ENCODE measurements at places on chromosomes 12 and 14.

GRCh38 chr14:24038686-24039085 lies 13.1 kb upstream of the CARMIL3 start:
- DNase-seq = no peak

- DNase-seq = no peak
Measured at GRCh38 chr12:52573743-52574142, at the start of gene KRT74. Gene KRT74 (minus strand): TSS chr12:52573843. CDS start chr12:52573777, 66 bp downstream.

DNA sequence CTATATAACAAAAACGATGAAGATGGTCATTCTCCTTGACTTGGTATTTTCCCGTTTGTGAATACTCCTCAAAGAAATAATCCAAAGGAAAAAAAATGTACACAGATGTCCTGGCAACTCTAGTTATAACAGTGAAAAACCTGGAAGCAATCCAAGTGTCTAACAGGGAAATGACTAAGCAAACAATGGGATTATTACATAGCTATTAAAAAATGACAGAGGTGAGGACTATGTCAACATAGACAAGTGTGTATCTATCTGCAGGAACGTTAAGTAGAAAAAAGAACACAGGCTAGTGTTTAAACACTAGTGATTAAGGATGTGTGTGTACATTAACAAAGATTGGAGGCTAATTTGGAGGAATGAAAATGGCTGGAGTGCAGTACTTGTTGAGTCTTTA lies 5.9 kb upstream of the APOLD1 start:
- peak; percentile 81 for DNase-seq

GRCh38 chr12:34290381-34290995 lies 268.2 kb downstream of the ALG10 start:
- no peak for DNase-seq

- no peak for DNase-seq
Measured at GRCh38 chr12:7751394-7751793, 4.2 kb upstream of the CLEC4C start.

- DNase-seq = no peak
Measured at GRCh38 chr12:14665354-14666348, 30.7 kb downstream of the GUCY2C start.

DNA sequence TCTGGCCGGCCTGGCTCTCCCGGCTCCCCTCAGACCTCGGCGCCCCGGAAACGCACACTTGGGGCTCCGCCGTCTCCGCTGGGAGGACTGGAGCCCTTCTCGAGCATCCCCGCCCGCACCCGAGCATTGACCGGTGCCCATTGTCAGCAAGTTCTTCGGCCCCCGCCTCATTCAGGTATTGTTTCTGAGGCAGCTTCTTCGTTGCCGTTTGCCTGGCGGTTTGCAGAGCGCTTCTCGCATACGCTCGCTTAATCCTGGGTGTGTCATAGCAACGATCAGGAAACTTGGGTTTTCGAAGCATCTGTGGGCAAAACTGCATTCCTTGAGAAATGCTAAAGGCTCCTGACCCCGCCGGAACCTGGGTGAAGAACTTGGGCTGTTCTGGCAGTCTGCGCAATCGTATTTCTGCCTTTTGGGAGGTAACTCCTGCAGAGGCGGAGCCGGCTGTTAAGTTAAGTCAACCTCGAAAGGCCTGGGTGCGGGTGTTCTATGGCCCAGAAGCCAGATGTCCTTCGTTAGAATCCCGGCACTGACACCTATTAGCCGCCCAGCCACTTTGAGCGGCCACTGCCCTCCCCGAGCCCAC lies 518 bp downstream of the GSKIP start:
- peak; percentile 36 for DNase-seq

GRCh38 chr14:63524537-63525155 lies 18.5 kb downstream of the PPP2R5E start:
- peak; percentile 25 for DNase-seq

- no peak for DNase-seq
Measured at GRCh38 chr14:57998766-57999165, 132.9 kb upstream of the SLC35F4 start.

DNA sequence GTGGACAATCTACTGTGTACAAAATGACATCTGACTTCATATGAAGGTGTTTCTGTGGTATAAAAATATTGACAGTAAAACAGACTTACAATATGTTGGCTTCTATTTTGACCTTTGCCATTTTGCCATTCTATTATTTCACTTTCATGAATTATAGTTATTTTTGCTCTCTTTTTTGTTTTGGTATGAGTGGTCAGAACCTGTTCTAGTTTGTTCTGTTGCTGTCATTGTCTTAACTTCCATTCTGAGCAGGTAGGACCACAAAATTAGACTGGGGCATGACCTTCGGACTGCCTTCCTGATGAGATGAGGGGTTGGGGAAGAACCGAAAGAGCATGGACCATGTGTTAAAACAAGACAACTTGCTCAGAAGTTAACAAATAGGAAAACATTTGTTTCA lies 36.5 kb upstream of the IFNG-AS1 start:
- no peak for DNase-seq

GRCh38 chr14:31209605-31210004 lies 2.0 kb upstream of the HECTD1 start:
- no peak for DNase-seq

- no peak for DNase-seq
Measured at GRCh38 chr12:42421844-42422779, 96.1 kb downstream of the PPHLN1 start.

DNA sequence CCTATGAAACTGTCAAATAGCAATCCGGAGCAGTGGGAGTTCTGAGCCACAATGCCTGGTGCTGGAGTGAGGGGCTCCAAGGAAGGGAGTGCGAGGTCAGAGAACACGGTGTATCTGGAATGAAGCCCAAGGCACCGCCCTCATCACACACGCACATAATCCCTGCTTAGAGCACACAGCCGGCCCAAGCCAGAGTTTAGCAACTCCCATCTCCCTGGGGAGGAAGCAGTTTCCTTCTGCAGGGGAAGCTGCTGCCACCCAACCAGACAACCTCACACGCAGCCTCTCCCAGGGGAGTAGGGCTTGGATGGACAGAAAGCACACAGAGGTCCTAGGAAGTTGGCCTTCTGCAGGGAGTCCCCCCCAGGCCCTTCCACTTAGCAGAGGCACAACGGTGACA lies 31.3 kb downstream of the ACTN1 start:
- DNase-seq = no peak

GRCh38 chr12:50788561-50788960 lies 24.7 kb downstream of the ATF1 start:
- DNase-seq = no peak

DNA sequence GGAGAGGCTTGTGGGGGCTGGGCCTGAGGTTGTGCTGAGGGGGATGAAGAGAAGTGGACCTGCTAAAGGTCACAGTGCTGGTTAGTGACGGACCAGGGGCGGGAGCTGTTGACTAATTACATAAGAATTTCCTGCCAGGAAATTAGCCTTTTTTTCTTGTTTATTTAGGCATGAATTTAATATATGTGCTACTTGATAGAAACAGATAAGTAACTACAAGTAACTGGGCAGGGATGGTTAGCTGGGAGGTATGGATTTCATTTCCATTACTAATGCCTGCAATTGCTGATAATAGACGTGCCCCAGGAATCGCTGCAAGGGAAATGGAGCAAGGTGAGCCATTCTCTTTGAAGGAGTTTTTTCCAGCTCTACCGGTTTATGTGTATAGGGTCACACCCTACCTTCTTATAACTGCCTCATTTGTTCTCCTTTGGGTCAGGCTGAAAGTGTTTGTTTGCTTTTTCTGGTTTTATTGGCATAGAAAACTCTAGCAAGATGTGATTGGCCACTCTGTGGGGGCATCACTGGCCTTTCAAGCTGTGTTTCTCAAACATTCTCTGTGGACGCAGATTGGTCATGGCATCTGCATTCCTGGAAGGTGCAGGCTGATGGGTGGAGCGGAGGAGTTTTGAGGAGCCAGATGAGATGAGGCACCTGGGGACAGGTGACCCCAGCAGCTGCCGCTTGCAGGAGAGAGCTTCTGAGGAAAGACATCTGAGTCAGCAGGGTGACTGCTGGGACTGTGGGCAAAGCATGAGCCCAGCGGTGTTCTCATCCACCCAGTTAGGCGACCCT lies 19.0 kb upstream of the GPRC5A start:
- peak; percentile 86 for DNase-seq

DNA sequence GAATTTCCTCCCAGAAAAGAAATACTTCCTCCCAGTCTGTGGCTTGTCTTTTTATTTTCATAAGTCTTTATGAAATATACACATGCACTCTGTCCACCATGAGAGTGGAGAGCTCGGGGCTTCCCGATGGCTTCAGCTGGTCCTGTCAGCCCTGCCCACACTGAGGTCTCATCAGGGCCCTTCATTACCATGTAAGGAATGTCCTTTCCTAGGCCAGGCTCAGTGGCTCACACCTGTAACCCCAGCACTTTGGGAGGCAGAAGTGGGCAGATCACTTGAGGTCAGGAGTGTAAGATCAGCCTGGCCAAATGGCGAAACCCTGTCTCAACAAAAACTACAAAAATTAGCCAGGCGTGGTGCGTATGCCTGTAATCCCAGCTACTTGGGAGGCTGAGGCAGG lies 77.0 kb downstream of the CPSF2 start:
- no peak for DNase-seq

DNA sequence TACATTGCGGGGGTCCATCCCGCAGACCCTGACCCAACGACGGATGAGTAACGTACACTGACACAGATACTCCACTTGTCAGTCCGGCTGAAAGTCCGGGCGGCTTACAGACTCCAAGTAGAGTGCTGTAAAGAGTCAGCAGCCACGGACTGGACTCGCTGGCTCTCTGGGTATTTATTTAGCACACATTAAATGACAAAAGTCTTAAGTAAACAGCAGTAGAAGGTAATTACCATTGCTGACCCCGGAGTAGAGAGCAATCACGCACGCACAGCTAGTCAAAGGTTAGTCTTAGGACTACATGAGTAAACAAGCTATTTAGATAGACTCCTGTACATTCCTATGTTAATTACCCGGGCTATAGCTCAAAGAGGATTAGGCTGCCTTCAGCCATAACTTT lies 780.9 kb downstream of the RPS29 start:
- DNase-seq = no peak

GRCh38 chr12:114355389-114356088 lies 50.4 kb downstream of the TBX5 start:
- no peak for DNase-seq

- DNase-seq = no peak
Measured at GRCh38 chr14:43005807-43006206, 1399.1 kb downstream of the LRFN5 start.

DNA sequence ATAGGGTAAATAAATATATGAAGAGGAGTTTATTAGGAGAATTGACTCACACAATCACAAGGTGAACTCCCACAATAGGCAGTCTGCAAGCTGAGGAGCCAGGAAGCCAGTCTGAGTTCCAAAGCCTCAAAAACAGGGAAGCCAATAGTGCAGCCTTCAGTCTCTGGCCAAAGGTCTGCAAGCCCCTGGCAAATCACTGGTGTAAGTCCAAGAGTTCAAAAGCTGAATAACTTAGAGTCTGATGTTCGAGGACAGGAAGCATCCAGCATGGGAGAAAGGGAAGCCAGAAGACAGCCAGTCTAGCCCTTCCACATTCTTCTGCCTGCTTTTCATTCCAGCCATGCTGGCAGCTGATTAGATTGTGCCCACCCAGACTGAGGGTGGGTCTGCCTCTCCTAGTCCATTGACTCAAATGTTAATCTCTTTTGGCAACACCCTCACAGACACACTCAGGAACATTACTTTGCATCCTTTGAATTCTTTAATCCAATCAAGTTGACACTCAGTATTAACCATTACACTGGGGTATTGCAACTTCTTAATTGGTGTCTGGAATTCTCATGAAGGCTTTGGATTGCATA lies 736.5 kb upstream of the LMO3 start:
- DNase-seq = no peak

DNA sequence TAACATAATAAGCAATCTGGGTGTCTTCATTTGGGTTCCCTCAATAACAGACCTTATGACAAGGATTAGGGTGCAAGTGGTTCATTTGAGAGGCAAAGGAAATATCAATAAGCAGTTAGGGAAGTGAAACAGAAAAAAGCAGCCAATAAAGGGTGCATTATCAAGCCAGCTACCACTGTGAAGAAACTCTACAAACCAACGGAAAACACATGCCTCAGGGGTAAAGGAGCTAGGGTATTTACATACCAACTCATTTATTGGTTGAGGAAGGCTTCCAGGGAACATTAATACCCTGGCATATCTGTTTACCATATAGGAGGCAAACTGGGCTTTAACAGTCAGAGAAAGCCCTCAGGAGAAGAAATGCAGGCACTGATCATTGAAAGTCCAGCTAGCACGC lies 22.7 kb upstream of the IFNG-AS1 start:
- no peak for DNase-seq

DNA sequence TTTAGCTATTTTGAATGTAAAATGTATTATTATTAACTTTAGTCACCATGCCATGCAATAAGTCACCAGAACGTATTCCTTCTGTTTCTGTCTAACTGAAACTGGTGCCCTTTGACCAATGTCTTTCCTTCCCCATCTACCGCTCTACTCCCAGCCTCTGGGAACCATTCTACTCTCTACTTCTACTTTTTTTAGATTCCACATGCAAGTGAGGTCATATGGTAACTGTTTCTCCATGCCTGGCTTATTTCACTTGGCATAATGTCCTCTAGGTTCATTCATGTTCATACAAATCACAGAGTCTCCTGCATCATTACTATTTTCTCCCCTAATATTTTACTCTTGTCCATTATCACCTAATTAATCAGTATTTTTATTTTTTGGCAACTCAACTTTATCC lies 160.1 kb downstream of the TMX1 start:
- DNase-seq = no peak

DNA sequence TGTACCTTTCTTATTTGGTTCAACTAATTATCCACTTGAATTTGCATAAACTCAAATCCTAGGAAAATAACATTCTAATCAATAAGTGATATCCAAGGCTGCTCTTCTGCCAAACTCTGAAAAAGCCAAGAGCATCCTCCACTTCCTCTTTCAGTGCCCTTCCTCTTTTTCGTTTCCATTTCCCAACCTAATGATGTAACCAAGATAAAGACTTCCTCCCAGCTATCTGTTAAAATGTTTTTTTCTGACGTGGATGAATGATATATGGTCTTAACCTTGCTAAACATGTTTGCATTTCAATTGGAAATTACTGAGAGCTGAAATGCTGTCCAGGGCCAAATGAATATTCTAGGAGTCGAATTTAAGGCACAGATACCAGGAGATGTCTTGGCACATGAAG lies 459.5 kb upstream of the PDE3A start:
- DNase-seq = no peak

DNA sequence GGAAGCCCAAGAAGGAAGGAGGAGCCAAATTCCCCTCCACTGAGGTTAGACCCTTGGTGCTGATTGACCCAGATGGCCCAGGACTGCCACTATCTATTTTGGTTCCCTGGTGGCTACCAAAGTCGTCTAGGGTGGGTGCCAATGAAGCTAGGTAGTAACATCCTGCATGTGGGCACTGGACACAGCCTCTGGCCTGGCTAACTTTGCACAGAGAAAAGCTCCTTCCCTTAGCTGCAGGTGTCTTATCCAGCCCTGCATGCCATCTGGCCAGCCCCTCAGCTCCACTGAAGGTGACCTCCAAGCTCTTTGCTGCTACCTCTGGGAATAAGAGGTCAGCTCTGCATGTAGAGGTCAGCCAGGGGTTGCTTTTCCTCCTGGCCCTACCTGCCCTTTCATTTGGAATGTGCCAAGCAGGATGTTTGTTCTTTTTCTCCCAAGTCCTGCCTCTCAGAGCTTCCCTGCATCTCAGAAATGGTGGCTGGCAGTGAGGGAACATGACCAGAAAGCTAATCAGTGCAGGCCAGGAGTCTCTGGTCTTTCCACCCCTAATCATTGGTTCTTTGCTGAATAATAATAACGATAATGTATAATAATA lies 34.0 kb downstream of the JDP2 start:
- no peak for DNase-seq

GRCh38 chr14:73623504-73624054 lies 11.3 kb downstream of the ACOT6 start:
- DNase-seq = no peak

Data from DMS79 (cell line).